Esophagus muscularis mucosa (tissue), 4 donors: ENCODE measurements at places on chromosomes 16 and 17. TPM values are rescaled to one million over a fixed set of nuclear protein-coding genes. Genes with fewer than 3 reads are reported as not detected.
A peak's percentile ranks its signal among the peaks of the same experiment; 100 is the strongest.

The CTRB1 gene
- total RNA-seq, result not detected

The MT1G gene
- total RNA-seq, result 19.0 TPM

- no peak overlapping the region for H3K4me3 ChIP-seq
- no peak overlapping the region for H3K27ac ChIP-seq
- no peak for DNase-seq
Measured at GRCh38 chr17:32429598-32429997, 14.7 kb upstream of the PSMD11 start.

- peak overlapping the region; percentile 66 for H3K4me3 ChIP-seq
- DNase-seq, result no peak
- H3K27me3 ChIP-seq, result no peaks in the 10 kb centered on the region
- peaks cover 42% of the 10 kb centered on the region for H3K4me1 ChIP-seq
Measured at GRCh38 chr16:74297145-74297665, 591 bp downstream of the PSMD7 start.

DNA sequence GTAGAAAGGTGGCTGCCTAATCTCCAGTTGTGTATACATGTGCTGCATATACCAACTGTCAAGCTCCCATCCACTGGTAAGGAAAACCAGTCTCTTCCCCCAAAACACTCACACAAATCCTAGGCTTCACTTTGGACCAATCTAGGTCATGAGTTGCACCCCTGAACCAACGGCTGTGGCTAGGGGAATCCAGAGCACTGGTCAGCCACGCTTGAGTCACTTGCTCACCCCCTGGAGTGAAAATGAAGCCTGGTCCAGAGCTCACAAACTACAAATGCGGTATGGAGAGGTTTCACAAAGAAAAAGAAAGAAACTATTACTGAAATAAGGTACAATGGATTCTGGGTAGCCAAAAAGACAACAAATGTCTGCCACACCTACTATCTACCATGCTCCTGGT, 66.1 kb upstream of the NLK start:
- H3K27ac ChIP-seq, result no peak overlapping the region
- DNase-seq, result no peak
- no peaks in the 10 kb centered on the region for H3K4me1 ChIP-seq
- H3K4me3 ChIP-seq, result no peak overlapping the region
- H3K36me3 ChIP-seq, result no peaks in the 10 kb centered on the region
